Activated naive CD4-positive, alpha-beta T cell treated with Interleukin-2 at 50 U/mL for 16 hours (primary cell): ENCODE measurements at places on chromosomes 7 and 10.

- no peak for DNase-seq
Measured at GRCh38 chr7:37751096-37751495, 67.5 kb downstream of the GPR141 start.

- no peak for DNase-seq
Measured at GRCh38 chr10:127346604-127347003, 150.2 kb upstream of the INSYN2A start.

DNA sequence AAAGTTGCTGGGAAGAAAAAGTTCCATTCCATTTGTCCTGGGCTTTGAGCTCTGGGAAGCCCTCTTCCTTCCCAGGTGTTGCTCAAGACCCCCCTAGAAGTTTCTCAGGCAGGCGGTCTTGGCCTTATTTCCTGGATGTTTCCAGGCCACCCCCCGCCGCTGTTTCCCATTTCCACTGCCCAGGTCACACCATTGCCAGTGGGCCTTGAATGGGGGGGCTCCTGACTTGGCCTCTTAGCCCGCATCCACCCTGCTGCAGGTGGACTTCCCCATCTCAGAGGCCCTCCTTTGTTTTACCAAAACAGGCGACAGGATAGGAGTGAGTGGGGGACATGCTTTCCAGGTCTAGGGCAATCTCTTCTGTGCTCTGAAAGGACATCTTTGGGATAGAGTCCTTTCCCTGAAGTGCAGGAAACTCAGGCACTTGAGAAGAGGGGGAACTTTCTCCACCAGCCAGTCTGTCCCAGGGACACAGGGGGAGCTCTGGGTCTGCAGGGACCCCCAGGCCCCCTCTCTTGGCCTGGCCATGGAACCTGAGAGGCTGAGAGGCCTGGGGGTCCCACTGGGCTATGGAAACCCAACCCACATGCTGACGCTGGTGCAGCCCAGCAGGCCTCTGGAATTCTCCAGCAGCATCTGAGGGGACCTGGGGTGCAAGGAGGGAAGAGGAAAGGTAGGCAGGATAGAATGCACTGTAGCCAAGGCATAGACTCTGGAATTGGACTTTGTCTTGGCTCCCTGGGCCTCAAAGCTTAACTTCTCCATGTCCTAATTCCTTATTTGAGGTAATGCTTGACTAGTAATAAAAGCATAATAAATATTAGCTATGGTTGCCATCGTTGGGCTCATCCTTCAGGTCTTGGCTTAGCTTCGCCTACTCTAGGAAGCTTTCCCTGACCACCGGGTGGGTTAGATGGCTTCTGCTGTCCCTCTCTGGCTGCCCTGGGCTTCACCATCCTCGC lies 17.6 kb downstream of the NEURL1 start:
- no peak for DNase-seq

- DNase-seq: no peak
Measured at GRCh38 chr7:47666164-47666862, 84.4 kb upstream of the TNS3 start.

DNA sequence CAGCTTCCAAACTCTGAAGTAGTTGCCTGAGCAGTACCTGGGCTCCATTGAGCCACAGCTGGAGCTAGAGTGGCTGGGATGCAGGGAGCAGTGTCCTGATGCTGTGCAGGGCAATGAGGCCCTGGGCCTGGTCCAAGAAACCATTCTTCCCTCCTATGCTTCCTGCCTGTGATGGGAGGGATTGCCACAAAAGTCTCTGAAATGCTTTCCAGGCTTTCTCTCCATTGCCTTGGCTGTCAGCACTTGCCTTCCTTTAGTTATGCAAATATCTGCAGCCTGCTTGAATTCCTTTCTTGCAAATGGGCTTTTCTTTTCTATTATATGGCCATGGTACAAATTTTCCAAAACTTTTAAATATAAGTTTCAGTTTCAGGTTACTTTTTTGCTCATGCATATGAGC lies 972.2 kb upstream of the MBL2 start:
- DNase-seq: no peak

GRCh38 chr7:6730343-6730633 lies 23.5 kb upstream of the ZNF12 start:
- DNase-seq: no peak

DNA sequence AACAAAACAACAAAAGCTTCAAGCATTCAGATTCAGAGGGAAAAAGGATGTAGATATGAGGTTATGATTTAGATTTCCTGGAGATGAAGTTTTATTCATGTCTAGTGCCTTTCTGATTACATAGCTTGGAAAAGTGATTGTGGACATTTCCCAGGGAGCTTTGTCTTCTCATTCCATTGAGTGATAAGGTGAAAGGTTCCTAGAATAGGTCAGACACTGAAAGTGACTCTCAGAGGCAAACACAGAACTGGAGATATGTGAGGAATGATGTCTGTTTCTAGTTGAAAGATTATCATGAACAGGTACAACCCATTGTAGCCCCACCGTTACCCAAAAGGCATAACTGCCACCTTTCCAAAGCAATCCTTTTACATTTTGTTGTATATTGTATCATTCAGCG lies 179.5 kb downstream of the CDCA7L start:
- DNase-seq: no peak

GRCh38 chr7:47335557-47336471 lies 246.1 kb downstream of the TNS3 start:
- DNase-seq: no peak

DNA sequence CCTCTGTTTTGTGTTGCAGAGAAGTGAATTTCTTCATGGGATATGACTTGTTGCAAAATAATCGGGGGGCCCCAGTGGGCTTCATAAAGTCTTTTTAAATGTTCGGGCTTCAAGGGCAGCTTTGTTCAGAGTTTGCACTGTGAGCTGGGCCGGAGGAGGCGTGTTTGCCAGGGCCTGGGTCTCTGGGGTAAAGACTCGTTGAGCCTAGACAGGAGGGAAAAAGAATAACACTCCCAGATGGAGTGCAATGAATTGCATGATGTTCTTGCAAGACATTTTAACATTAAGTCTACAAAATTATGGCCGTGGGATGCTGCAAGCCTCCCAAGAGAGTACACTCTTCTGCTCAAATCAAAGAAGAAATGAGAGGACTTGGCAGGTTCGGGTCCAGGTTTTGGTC lies 23.6 kb downstream of the BMPER start:
- no peak for DNase-seq

DNA sequence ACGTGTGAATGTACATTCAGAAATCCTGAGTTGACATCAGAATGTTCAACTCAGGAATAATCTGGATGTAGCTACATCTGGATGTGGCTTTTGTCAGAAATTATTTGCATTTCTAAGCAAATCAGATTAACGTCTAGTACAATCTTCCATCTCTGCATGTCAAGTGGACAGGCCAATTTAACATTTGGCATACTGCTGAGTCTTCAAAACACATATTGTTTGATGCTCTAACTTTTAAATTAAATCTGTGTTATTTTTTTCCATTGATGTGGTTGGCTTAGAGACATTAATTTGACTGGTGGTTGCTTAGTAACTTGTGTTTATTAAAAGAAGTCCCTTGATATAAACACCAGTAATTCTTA lies 3.4 kb downstream of the STAMBPL1 start:
- no peak for DNase-seq

DNA sequence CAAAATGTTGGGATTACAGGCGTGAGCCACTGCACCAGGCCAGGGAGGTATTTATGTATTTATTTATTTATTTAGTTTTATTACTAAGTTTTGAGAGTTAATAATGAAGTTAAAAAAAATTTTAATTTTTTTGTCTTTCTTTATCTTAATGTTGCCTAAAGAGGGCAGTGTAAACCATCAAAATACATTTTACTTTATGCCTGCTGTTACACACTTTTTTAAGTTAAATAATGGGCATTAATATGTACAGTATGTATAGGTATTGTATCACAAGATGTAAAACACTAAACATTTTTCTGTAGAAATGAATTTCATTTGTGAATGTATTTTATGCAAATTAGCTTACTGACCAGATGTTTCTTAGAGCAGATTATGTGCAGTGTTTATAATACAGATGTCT lies 129.4 kb downstream of the AASS start:
- DNase-seq: no peak

DNA sequence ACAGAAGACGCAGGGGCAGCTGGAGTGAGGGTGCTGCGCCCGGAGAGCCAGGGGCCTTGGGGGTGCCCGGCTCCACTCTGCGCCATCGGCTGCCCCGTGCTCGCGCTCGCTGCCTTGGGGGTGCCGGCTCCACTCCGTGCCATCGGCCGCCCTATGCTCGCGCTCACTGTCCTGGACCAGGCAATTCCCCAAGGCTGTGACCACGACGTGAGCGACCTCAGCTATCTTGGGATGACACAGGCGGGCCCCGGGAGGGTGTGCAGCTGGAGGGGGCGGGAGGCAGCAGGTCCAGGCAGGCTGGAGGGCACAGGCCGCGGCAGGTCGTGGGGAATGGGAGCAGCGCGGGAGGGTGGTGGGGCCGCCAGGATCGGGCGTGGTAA lies 29.7 kb downstream of the CYP2W1 start:
- no peak for DNase-seq

- no peak for DNase-seq
Measured at GRCh38 chr7:17367502-17367901, 69.0 kb downstream of the AHR start.

- DNase-seq: peak; percentile 45
Measured at GRCh38 chr7:131040467-131040932, 287.2 kb upstream of the MKLN1 start.
